Stimulated activated CD4-positive, alpha-beta T cell treated with anti-CD3 and anti-CD28 coated beads, Interleukin-1b, Interleukin-23, amount 100 ng/mL, for 1 hour (primary cell): ENCODE measurements at places on chromosomes 13 and 19.

- no peak for DNase-seq
Observed at GRCh38 chr13:73198991-73199411, 140.2 kb downstream of the KLF5 start.

GRCh38 chr19:41144403-41144802 lies 30.2 kb downstream of the CYP2F1 start:
- DNase-seq: peak; percentile 78

DNA sequence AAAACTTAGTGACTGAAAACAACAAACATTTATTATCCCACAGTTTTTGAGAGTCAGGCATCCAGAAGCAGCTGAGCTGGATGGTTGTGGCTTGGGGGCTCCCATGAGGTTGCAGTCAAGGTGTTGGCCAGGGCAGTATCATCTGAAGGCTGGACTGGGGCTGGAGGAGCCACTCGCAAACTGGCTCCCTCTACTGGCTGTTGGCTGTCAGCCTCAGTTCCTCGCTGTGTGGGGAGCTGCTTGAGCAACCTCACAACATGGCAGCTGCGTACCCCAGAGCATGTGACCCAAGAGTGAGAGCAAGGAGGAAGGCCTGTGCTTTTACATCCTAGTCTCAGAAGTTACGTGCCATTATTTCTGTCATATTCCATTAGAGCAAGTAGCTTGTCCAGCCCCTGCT lies 9.7 kb downstream of the YJU2 start:
- DNase-seq: no peak

DNA sequence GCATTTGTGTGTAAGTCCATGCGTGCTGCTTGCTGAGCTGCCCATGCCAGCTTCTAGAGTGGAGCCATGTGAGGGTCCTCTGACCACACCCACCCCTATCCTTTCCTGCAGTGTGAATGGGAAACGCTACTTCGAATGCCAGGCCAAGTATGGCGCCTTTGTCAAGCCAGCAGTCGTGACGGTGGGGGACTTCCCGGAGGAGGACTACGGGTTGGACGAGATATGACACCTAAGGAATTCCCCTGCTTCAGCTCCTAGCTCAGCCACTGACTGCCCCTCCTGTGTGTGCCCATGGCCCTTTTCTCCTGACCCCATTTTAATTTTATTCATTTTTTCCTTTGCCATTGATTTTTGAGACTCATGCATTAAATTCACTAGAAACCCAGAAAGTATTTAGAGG lies 10.3 kb downstream of the TBCB start:
- no peak for DNase-seq

GRCh38 chr19:39406656-39407409 lies at the start of gene ZFP36:
Gene ZFP36 (plus strand): TSS chr19:39406847. CDS start chr19:39406905, 58 bp downstream.
- DNase-seq: peak; percentile 87

- no peak for DNase-seq
Observed at GRCh38 chr13:45416516-45417128, 1.6 kb downstream of the SLC25A30 start.

DNA sequence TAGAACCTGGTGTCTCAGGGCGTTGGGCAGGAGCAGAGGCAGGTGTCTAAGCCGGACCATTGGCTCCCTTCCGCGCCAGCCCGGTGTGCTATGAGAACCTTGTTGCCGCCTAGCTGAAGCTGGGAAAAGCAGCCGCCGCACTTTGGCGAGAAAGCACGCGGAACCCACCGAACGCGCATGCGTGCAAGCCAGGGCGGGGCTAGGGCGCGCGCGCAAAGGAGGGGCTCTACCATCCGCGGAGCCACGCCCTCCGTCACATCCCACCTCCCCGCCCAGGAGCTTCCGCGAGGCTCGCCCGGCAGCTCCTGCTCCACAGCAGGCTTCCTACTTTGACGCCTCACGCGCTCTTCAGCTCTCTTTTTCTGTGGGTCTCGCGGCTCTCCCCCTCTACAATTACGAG lies 51.3 kb downstream of the WDR87 start:
- no peak for DNase-seq

DNA sequence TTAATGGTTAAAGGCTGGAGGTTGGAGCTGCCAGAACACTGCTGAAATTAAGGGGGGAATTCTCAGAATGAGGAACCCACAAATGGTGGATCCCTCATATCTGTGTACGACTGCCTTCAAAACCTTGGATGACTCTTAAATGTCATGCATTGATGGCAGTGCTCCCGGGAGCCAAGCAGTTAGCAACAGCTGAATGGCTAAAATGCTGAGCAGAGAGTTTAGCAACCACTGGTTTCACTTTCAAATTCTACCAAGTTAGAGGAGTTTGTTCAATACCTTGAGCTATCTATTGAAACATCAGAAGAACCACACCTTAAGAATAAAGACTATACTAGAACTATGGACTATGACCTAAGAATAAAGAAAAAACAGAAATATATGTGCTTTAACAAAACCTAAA lies 41.4 kb downstream of the UQCRFS1 start:
- DNase-seq: no peak

- DNase-seq: no peak
Observed at GRCh38 chr13:94583926-94584325, 12.0 kb downstream of the TGDS start.

DNA sequence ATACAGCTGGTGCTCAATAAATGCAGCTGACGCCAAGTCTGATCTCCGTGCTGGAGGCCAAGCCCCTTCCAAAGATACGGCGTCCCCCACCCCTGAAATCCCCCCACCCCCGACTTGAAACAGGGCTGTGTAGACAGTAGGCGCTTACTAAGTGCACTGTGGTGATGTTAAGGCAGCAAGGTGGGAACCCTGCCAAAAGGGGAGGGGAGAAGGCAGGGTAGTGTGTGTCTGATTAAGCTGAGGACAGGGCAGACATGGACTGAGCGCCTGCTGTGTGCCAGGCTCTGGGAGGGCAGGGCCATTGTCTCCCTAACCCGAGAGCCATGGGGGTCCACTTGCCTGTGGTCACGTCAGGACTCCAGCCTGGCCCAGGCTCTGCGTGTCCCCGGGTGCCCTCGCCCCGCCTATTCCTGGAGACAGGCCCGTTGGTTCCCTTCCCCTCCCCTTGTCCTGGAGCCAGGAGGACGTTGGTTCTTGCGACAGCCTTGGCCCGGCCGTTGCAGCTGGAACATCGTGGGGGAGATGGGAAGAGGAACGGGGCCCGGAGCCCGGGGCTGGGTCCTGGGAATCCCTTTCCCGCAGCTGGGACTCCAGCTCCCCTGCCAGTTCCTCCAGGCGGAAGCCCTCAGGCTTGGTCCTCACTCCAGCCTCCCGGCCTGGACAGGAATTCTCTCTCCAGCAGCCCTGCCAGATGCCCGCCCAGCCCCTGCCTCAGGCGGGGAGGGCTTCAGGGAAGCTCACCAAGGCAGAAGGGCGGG lies 1.7 kb upstream of the ELANE start:
- no peak for DNase-seq

DNA sequence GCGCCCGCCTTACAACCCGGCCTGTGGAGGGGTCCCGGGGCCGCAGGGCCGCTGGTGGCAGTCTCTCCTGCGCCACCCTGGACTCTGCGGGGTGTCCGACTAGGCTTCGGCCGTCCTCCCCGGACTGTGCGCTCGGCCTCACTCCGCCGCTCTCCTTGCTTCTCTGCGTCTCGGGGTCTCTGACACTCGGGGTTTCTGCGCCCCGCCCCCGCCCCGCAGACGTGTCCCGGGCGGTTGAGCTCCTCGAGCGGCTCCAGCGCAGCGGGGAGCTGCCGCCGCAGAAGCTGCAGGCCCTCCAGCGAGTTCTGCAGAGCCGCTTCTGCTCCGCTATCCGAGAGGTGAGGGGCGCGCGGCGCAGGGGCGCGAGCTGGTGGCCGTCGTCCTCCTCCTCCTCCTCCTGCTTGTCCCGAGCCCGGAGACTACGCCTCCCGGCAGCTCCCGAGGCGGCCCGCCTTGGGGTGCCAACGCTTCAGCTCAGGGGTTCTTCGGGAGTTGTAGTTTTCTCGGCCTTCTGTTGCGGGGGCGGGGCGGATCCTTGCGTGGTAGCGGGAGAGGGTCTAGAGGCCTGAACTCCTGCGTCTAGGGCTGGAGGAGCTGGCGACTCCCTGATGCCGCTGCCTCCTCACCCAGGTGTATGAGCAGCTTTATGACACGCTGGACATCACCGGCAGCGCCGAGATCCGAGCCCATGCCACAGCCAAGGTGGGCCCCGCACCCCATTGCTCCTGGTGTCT lies 627 bp downstream of the LIN7B start:
- no peak for DNase-seq

GRCh38 chr13:96898212-96898611 lies 96.1 kb downstream of the OXGR1 start:
- no peak for DNase-seq

GRCh38 chr19:2240881-2241760 lies 4.5 kb downstream of the SF3A2 start:
- DNase-seq: no peak

- peak; percentile 79 for DNase-seq
Observed at GRCh38 chr13:30112602-30113435, 194.5 kb downstream of the KATNAL1 start.

DNA sequence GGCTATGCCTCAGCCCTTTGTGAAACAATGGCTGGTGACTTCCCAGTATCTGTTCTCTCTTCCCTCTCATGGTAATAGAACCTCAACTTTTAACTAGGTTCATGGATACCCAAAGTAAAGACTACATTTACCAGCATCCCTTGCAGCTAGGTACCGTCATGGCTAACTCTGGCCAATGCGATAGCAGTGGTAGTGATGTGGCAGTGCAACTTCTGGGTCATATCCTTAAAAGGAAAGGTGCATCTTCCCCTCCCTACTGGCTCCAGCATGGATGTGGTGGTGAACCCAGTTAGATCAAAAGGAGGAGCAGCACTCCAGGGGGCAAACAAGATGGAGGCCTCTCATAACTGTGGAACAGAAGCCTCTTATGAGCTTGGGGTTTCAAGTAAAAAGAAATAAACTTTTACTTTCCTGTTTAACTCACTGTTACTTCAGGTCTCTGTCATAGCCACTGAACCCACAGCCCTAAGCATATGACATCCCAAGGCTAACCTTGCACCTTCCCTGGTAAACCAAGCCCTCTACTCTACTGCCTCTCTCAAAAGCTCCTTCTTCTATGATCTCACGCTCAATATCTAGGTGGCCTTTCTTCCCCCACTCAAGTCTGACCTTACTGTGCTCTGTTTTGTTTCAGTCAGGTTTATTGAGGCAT lies 104.4 kb downstream of the DOCK9 start:
- no peak for DNase-seq

DNA sequence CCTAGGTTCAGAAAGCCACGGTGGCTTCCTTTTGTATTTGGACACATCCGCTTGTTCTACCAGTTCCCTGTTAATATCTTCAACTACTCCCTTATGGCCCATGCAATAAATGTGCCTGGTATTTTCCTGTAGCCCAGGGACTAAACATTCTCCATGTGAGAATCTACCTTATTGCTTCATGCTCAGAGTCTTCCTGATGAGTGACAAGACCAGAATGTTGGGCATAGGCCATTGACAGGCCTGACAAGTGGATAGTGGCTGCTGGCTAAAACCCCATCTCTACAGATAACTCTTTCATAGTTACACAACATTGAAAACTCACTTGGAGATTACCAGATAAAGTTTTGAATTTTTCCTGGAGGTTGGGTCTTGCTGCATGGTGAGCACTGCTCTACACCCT lies 449.9 kb downstream of the HS6ST3 start:
- DNase-seq: no peak

GRCh38 chr13:97435794-97436193 lies 1.8 kb downstream of the RAP2A start:
- no peak for DNase-seq

- DNase-seq: no peak
Observed at GRCh38 chr13:25943658-25944057, 108.2 kb downstream of the SHISA2 start.

- DNase-seq: no peak
Observed at GRCh38 chr19:5314012-5314906, 26.4 kb downstream of the PTPRS start.

GRCh38 chr19:52070496-52070895 lies 21.9 kb upstream of the ZNF432 start:
- DNase-seq: no peak

GRCh38 chr13:44051918-44052675 lies 172.4 kb downstream of the LACC1 start:
- no peak for DNase-seq

DNA sequence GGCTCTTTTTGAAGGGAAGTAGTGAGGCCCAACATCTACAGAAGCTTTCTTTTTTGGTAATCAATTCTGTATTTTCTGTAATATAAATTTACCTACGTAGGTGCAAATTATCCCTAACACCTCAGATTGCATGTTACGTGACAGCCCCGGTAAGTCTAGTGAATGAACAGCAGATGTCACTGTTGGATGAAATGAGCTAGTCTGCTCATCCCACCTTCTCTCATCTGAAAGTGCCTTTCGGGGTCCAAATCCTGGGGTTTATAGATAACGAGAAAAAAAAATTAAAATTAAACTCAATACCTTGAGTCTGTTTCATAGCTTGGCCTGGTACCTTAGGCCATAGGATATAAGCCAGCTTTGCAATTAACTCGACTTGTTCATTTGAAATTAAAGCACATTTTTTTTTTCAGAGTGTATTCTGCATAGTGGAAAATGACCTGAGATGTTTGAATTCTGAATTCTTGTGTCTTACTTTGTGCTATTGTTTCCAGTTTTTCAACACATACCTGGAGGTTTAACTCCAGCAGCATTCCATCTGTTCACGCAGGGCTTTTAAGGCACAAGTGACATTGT lies 548.2 kb downstream of the GPC5 start:
- no peak for DNase-seq

DNA sequence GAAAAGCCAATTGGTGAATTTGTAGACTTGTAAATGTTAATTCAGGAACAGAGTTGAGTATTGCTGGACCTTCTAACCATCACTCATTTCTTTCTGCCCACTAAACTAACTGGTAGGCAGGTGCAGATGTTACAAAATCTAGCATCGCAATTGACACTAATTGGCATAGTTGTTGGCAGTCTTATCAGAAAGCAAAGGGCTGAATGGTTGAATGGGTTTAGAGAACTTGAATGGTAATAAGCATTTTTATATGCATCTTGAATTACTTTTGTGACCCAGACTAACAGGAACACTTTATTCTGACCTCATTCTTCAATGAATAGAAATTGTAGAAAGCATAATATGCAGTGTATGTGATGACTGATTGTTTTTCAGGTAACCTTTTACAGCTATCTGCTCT lies 189.1 kb downstream of the GGACT start:
- DNase-seq: no peak

- DNase-seq: no peak
Observed at GRCh38 chr19:44955505-44956439, 592 bp downstream of the CLPTM1 start.

DNA sequence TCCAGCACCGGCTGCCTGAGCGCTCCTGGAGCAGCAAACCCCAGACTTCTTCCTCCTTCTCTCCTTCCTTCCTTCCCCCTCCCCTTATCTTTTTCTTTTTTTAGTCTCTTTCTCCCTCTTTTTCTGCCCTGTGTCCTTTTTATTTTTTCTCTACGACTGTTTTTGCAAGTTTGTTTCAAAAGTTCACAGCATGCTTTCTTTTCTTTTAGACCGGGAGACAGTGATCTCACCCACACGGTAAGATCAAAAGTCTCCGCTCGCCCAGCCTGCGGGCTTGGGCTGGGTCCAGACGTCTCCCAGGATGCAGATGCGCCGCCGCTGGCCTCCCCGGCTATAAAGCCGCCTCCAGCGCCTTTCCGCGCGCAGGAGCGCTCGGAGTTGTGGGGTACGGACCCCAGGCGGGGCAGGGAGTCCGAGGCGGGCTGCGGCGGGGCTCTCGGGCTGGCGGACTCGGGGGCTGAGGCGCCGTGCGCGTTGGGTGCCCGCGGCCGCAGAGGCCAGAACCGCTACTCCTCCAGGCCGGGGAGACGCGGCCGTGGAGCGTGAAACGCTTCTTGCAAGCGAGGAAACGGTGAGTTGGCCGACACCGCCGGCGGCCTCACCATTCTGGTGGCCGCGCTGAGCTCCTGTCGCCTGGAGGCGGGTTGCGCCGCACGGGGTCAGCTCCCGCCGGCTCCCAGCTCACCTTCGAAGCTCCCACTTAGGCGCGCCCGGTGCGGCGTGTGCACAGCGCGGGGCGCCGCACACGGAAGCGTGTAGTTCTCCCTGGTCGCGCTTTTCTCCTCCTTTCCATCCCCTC lies 2.0 kb upstream of the TSHZ3 start:
- no peak for DNase-seq
